ENCODE measurements at places on chromosomes 12 and 14.
A peak's percentile ranks its signal among the peaks of the same experiment; 100 is the strongest.

GRCh38 chr12:64400041-64400440, 4.2 kb upstream of the XPOT start:
- no peak for DNase-seq

- no peak for DNase-seq
These were observed 126.0 kb downstream of the CHST11 start for GRCh38 chr12:104582739-104583138.

DNA sequence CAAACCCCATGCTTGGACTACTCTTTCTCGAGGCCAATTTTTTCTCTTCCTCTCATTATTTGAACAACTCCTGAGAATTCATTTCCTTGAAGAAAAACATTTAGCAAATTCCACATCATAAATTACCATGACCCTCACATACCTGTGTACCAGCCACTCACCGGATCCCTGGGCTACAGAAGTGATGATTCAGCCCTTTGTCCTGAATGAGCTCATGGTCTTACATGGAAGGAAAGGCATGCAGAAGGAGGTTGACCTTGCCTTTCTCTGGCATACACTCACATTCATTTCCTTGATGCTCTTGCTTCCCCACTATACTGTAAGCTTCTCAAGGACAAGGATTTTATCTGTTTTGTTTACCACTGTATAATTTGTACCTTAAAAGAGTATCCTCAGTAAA, 191.5 kb downstream of the SLC5A8 start:
- DNase-seq = peak; percentile 10

- no peak for DNase-seq
These were observed 32.7 kb upstream of the SELPLG start for GRCh38 chr12:108666401-108666881.

- no peak for DNase-seq
These were observed 28.5 kb downstream of the LGMN start for GRCh38 chr14:92719890-92720323.

DNA sequence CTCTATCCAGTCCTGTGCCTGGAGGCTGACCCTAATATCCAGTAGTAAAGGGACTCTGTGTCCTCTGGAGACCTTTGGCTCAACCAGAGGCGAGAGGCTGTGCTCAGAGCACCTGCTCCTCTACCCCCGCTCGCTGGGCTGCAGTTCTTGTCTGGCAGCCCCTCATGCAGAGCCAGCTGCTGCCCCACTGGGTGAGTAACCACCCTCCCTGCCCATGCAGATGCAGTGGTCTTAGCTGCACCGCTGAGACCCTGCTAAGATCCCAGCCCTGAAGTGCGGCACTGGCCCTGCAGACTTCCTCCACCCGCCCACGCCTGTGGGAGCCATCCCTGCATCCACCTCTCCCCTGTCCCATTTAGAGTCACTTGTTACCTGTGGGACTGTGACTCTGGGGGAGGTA, 347.5 kb upstream of the SFSWAP start:
- no peak for DNase-seq

- no peak for DNase-seq
These were observed 10.5 kb downstream of the RASSF9 start for GRCh38 chr12:85825746-85826145.

GRCh38 chr14:39369029-39369428, 63.2 kb downstream of the FBXO33 start:
- DNase-seq = no peak

DNA sequence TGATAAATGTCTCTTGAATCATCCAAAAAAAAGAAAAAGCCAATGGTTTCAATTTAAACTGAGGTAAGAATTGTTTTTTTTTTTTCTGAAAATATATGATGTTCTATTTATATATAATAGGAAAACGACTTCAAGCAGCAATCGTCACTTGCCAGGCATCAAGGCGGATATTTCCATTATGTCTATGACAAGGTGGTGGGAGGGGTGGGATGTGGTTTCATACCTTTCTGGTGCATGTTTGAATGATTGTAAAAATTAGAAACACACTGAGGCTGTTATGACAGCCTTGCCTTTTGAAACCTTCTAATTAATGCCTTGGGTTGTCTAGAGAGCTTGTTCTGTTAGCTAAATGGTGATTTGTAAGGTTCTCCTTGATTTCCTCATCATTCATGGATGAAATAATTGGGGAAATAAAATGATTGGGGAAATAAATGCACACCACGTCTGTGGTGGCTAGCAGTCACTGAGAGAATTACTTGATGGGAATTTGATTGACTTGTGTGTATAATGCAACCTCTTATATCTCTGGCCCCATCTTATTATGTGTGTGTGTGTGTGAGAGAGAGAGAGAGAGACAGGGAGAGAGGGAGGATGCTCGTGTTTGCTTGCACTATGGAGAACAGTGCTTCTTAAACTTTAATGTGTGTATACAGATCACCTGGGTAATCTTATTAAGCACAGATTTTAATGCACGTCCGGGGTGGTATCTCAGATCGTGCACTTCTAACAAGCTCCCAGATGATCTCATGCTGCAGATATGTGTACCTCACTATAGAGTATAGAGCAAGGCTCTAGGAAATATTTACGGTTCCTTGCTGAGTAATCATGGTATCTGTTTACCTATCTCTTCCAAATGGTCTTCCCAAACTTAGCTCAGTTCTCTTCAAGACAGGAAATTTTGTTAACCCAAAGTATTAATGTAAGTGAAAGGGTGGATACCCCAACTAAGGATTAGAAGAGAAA, 502.6 kb downstream of the DIO2 start:
- DNase-seq = no peak

GRCh38 chr12:26534071-26534470, 298.9 kb downstream of the ITPR2 start:
- no peak for DNase-seq

DNA sequence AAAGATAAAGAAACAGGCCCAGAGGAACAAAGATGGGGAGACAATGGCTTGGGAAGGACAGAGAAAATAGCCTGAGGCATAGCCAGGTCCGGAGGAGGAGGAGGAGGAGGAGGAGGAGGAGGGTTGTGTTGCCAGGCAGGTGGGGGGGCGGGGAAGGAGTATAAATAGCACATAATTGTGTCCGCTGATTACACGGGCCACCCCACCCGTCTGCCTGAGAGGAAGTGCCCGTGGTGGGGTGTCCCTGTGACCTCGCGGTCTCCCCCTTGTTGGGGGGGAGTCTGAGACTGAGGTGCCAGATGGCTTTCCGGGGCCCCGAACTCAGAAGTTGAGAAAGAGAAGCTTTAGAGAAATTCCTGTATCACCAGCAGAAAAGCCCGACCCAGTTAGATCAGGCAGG, 1.9 kb upstream of the SP7 start:
- no peak for DNase-seq

DNA sequence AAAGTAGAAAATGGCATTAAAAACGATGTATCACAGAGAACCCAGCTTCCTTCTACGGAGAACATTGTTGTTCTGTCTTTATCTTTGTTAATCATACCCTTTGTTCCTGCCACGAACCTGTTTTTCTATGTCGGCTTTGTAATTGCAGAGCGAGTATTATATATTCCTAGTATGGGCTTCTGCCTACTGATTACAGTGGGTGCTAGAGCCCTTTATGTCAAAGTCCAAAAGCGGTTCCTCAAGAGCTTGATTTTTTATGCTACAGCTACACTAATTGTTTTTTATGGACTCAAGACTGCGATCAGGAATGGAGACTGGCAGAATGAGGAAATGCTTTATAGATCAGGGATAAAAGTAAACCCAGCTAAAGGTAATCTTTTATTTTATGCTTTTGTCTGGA, 209.6 kb downstream of the TMTC2 start:
- no peak for DNase-seq

- no peak for DNase-seq
These were observed 30.8 kb downstream of the TTC7B start for GRCh38 chr14:90785471-90785870.

DNA sequence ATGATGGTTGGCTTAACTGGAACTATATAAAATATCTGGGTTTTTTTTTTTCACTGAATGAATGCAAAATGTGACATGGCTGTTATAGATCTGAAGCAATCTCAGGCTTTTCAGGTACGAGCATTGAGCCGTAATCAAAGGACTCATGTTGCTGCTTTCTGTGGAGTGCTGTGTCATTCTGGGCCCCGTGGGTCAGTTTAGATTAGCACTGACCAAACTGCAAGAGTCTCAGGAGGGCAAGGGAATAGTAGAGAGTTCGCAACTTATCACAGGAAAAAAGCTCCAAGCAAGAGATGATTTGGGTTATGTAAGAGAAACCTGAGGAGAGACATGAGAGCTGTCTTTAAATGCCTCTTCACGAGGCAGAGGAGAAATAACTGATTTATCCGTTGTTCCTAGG, 59.1 kb downstream of the UBR7 start:
- DNase-seq = no peak

DNA sequence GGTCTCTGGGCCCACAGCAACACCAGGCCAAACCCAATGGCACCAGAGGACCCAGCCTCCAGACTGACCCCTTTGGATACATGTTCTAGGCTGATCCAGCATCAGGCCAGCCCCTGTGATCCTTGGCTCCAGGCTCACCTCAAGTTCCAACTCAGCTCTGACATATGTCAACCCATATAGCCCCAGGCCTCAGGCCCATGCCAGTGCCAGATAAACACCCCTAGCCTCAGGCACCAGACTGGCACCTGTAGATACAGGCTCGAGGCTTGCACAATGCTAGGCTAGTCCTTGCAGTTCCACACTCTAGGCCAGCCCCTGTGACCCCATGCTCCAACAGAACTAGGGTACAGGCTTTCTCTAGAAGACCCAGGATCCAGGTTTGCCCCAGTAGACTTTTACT, 287.5 kb downstream of the KCNC2 start:
- DNase-seq = no peak

DNA sequence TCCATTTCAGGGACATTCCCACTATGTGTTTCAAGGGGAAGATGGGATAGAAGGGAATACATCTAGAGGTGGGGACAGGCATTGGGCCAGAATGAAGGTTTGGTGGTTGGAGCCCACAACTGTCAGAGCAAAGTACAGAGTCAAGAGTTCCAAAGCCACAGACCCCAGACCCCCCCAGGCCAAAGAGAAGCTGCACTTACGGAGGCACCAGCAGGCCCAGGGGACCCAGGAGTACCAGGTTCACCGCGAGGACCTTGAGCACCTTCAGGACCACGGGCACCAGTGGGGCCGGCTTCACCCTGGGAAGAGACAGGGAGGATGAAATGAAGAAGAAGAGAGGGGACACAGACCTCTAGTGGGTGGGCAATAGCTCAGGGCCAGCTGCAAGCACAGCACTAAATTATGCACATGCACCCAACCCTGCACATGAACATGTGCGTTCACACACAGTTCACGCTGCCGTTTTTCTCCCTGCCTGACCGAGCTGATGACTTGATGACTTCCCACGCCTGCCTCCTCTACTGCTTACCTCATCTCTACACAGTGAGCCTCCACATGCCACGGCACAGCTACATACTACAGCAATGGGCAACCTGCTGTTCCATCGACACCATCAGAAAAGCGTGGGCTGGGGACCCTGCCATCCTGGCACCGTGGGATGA, 16.7 kb downstream of the COL2A1 start:
- no peak for DNase-seq

DNA sequence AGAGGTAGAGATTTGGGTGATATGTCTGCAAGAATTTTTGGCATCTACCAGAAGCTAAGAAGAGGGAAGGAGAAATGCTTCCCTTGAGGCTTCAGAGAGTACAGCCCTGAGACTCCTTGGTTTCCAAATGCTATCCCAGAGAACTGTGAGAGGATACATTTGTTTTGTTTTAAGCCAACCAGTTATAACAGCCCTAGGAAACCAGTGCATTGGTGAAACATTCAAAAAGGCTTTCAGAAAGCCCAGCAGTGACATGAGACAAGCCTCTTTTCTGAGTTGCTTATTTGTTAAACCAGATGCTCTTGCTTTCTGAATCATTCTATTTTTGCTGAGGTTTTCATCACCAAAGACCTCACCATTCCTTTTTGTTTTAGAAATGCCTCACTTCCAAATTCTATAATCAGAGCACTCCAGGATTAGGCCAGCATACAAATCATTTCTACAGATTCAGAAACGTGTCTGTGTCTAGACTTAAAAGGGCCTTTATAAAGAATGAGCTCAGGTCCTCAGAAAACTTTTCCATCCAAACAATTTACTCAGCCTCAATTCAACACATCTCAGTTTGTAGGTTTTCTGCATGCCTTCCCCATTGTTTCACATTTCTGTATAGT, 1617.8 kb upstream of the FLRT2 start:
- no peak for DNase-seq

DNA sequence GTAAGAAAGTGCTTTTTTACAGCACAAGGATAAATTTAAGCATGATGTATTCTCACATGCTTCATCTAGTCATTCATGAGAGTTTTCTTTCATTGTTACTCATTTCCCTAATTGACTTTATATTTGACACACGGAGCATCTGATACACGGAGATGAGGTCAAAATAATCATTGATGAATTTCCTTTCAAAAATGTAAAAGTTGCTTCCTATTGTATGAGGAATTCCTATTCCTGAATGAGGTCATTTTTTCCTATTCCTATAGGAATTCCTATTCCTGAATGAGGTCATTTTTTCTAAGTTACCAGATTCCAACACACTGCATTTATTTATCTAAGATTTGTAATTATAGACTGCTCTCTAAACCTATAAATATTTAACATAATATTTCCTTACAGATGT, 316.7 kb upstream of the KITLG start:
- no peak for DNase-seq

- no peak for DNase-seq
These were observed 42.5 kb downstream of the CCDC88C start for GRCh38 chr14:91374879-91375702.

DNA sequence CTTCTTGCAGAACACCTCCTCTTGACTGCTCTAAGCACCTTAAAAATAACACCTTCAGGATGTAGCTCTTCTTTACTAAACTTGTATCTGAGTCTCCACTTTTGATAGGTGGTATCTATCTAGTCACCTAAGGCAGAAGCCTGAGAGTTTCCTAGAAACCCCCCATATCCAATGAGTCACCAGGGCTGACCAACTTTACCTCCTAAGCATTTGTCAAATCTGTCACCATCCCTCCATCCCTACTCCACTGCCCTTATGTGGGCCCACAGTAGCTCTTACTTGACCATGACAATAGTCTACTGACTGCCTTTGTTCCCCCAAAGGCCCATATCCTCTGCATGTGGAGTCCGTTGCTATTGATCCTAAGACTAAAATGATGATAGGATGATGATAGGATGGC, 15.9 kb downstream of the AVIL start:
- DNase-seq = no peak

DNA sequence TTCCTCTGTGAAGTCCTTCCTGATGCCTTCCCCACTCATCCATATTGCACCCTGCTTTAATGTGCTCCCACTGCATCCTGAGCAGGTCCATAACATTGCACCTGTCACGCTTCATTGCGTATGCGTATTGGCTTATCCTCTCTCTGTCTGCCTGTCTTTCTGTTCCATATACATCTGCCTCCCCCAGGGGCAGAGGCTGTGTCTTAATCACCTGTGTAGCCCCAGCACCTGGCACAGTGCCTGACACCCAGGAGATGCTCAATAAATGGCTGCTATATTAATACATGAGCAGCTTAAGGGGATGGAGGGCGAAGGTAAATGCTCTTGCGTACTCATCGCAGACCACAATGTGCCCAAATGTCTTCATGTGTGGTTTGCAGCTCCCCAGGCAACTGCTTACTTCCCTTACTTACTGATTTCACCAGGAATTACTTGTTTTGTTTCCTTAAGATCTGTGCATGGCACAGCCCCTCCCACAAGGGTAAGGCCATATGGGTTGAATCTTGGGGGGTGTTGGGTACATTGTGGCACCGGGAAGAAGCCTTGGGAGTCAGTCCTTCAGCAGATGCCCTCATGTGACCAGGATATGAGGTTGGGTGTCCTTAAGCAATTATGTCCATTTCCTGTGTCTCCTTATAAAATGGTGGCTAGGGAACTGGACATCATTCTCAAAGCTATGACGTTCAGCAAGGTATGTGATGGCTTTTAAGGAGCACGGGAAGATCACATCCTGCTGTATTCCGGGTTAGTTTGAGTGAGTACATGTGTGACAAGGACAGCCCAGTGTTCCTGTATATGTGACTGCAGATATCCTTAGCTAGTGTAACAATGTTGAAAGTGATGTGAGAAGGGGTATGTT, 848 bp upstream of the CPNE6 start:
- no peak for DNase-seq

Data from fibroblast of skin of left biceps (primary cell).